ENCODE measurements at places on chromosomes 2 and 18. TPM values are rescaled to one million over a fixed set of nuclear protein-coding genes. Genes with fewer than 3 reads are reported as not detected.

BZW1 gene
- total RNA-seq = 746 TPM

CRYBA2 gene
- not detected for total RNA-seq

GNLY gene
- not detected for total RNA-seq

TDRD15 gene
- total RNA-seq = not detected

ABCG8 gene
- total RNA-seq = not detected

FAM237A gene
- not detected for total RNA-seq

TCF23 gene
- total RNA-seq = not detected

RFX8 gene
- 46.7 TPM for total RNA-seq

KCMF1 gene
- 45.2 TPM for total RNA-seq

C1QL2 gene
- total RNA-seq = not detected

ALPI gene
- not detected for total RNA-seq

IFIH1 gene
- 4.0 TPM for total RNA-seq

ZNF892 gene
- total RNA-seq = 4.4 TPM

STPG4 gene
- total RNA-seq = 0.20 TPM

COBLL1 gene
- total RNA-seq = 4.0 TPM

EVA1A gene
- total RNA-seq = 18.2 TPM

LINC00305 gene
- total RNA-seq = not detected

MROH2A gene
- not detected for total RNA-seq

TEKT4 gene
- not detected for total RNA-seq

MYL12B gene
- total RNA-seq = 184 TPM

CSRNP3 gene
- total RNA-seq = 0.73 TPM

TXNL1 gene
- total RNA-seq = 30.5 TPM

TMEM247 gene
- not detected for total RNA-seq

RPL31 gene
- total RNA-seq = 2,221 TPM

CYS1 gene
- total RNA-seq = 0.20 TPM

SPATA3 gene
- total RNA-seq = not detected

COLEC11 gene
- 0.37 TPM for total RNA-seq

UCN gene
- 0.59 TPM for total RNA-seq

AGXT gene
- not detected for total RNA-seq

TACR1 gene
- not detected for total RNA-seq

CCDC74A gene
- 6.6 TPM for total RNA-seq

GPR75 gene
- 4.1 TPM for total RNA-seq

DHRS9 gene
- total RNA-seq = not detected

NEURL3 gene
- not detected for total RNA-seq

ABCA12 gene
- under 0.01 TPM for total RNA-seq

EPHA4 gene
- total RNA-seq = 35.3 TPM

RAB17 gene
- not detected for total RNA-seq

DSEL gene
- 119 TPM for total RNA-seq

LIMS2 gene
- total RNA-seq = 0.78 TPM

GPR17 gene
- total RNA-seq = not detected

MRO gene
- total RNA-seq = 0.39 TPM

LGALSL gene
- 2.9 TPM for total RNA-seq

ZNF519 gene
- total RNA-seq = 6.6 TPM

Measured in subcutaneous preadipocyte (primary cell).